ENCODE measurements at places on chromosomes 11 and 22.

DNA sequence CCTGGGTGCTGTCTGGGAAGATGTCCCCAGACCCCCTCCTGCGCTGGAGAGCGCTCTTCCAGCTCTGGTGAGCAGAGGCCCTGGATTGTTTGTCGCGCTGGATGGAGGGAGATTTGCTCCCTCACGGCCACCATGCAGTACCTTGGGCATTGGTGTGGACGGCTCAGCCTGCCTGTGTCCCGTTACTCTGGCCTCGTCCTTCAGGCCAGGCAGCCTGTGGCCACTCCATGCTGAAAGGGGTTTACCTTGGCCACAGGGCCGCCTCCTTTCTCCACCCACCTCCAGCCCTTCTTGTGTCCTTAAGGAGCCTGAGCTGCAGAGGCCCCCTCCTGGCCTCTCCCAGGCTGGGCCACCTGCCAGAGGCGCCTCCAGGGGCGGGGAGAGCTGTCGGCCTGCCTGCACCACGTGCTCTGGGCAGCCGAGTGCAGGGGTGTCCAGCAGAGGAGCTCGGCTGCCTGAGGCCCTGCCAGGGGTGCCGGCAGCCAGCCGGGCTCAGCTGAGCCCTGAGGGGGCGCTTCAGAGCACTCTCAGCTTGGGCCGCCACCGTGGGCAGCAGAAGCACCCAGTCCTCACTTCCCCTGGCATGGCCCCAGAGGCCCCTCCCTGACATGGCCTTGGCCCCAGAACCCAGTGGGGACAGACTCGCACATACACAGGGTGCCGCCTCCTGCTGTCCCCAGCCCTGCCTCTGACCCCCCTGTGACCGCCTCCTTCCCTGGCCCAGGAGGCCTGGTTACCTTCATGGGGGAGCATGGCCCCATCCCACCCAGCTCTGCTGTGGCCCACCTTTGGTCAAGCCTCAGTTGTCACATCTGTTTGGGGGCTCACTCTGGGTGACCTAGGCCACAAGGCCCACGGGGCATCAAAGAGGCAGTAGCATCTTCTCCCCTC lies 3.4 kb downstream of the CCND1 start:
- no peak for DNase-seq

GRCh38 chr11:95245038-95245437 lies 14.0 kb upstream of the SESN3 start:
- no peak for DNase-seq

GRCh38 chr11:15742626-15743519 lies 613.5 kb downstream of the SOX6 start:
- no peak for DNase-seq

GRCh38 chr22:21947040-21948014 lies 5.3 kb downstream of the PPM1F start:
- no peak for DNase-seq

GRCh38 chr11:60194511-60194910 lies 11.6 kb upstream of the MS4A6A start:
- DNase-seq = no peak

- DNase-seq = peak; percentile 48
Measured at GRCh38 chr11:122756417-122756816, 81.9 kb upstream of the CRTAM start.

GRCh38 chr11:93187290-93187689 lies 10.5 kb downstream of the SLC36A4 start:
- DNase-seq = no peak

GRCh38 chr22:36541831-36542411 lies 13.0 kb upstream of the EIF3D start:
- no peak for DNase-seq

- DNase-seq = no peak
Measured at GRCh38 chr11:77440678-77441077, 33.2 kb downstream of the PAK1 start.

DNA sequence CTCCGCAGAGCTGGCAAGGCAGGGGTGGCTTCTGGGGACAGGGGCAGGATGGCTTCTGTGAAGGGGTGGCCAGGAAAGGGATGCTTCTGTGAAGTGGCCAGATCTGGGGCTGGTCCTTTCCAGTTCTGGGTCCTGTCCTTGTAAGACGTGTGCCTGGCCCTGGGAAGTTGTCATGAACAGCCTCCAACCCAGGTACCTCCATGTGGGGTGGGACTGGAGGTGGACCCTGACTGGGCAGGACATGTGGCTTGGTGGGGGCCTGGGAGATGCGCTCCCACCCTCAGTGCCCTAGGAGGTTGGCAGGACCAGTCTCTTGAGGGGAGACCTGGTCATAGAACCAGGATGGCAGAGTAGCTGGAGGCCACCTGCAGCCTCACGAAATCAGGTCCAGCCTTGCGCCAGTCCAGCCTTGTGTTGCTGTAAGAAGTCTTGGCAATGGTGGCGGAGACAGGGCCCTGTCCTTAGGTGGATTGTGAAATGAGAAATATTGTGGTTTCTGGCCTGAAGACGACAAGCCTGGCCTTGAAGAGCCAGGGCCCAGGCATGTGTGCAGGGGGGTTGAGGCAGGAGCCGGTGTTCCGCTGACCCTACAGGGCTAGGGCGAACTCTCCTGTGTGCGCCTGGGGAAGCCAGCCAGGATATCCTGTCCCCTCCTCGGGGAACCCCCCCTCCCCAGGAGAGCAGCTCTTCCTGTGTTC lies 2.6 kb downstream of the KCNQ1 start:
- no peak for DNase-seq

DNA sequence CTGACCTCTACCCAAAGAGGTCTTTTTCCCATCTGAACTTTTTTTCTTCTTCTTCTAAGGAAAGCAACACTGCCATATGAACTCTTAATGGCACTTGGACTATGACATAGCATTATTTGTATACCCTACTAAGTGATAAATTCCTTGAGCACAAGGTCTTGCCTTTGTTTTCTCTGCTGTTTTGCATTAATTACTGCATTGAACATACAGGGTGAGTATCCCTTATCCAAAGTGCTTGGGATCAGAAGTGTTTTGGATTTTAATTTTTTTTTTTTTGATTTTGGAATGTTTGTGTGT lies 48.8 kb downstream of the BID start:
- DNase-seq = no peak

DNA sequence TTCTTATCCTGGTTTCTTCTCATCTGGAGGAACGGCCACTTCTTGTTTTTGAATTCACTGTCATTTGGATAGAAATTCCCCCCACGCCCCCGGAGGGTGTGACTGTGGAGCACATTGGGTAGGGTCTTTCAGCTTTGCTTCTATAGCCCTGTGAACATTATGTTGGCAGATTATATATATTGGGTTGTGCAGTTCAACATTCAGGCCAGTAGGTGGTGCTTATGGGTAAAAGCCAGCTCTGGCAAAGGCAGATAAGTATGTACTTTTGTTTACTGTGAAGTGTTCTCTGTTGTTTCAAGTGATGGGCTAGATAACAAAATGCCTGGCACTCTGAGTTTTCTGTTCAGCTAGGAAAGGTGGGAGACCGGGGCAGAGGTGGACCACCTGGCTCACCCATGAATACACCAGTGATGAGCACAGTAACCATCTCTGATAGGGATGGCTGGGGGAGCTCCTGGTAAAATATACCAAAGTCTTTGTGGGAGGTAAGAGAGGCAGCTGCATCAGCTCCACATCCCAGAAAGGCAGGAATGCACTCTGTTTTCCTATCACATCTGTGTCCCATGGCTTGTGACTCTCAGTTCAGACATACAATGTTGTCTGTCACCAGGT lies 1348.2 kb upstream of the RAG2 start:
- no peak for DNase-seq

- DNase-seq = no peak
Measured at GRCh38 chr22:32603651-32604540, 129.3 kb downstream of the FBXO7 start.

- no peak for DNase-seq
Measured at GRCh38 chr11:17684550-17684949, 34.8 kb upstream of the MYOD1 start.

- DNase-seq = no peak
Measured at GRCh38 chr22:36743591-36744412, 32.1 kb downstream of the IFT27 start.

GRCh38 chr11:86743223-86744118 lies 56.9 kb upstream of the PRSS23 start:
- DNase-seq = no peak

DNA sequence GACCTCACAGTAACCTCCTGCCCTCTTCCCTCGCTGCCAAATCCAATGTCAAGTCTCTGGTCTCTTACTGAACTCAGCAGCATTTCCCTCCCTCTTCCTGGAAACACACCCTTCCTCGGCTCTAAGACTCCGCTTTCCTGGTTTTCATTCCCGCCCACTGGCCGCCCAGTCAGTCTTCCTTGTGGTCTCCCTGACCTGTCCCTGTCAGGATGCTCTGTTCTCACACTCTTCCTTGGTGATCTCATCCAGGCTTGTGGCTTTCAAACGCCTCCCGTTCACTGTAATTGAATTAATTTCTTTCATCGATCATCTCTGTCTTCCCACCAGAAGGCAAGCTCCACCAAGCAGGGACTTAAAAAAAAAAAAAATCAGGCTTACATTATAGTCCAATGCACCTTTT lies 33.5 kb downstream of the MYO18B start:
- DNase-seq = no peak

DNA sequence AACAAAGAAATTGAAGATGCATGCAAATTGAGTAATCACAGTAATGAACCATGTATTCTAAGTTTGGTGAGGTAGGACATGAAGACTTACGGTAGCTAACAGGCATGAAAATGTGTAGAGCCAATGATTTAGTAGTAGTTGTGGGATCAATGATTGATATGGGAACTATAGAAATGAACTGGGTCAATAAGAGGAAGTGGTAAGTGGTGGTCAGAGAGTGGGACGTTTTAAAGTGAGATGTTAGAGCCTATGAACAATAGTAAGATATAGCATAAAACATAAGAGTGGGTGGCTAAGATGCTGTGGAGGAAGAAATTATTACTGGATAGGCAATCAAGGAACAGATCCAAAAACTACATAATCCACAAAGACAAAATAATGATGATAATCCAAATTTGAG lies 45.0 kb downstream of the DLG2 start:
- DNase-seq = no peak

GRCh38 chr11:131108760-131109159 lies 192.5 kb upstream of the SNX19 start:
- no peak for DNase-seq

DNA sequence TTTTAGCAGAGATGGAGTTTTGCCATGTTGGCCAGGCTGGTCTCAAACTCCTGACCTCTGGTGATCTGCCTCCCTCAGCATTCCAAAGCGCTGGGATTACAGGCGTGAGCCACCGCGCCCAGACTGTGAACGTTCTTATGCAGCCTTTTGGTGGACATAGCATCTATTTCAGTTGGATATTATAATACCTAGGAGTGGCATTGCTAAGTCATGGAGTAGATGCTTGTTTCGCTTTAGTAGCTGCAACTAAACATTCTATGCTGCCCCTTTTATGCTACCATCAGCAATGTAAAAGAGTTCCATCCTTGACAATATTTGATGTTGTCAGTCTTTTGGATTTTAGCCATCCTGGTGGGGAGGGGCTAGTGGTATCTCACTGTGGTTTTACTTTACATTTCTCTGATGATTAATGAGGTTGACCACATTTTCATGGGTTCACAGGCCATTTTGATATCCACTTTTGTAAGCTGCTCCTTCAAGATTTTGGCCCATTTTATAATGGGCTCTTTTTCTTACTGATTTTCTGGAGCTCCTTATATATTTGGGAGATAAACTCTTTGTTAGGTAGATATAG lies 16.5 kb upstream of the APOBEC3A start:
- DNase-seq = no peak

GRCh38 chr11:66950112-66950535 lies 8.1 kb downstream of the PC start:
- DNase-seq = no peak

GRCh38 chr11:7591107-7591894 lies 77.5 kb downstream of the PPFIBP2 start:
- DNase-seq = no peak

DNA sequence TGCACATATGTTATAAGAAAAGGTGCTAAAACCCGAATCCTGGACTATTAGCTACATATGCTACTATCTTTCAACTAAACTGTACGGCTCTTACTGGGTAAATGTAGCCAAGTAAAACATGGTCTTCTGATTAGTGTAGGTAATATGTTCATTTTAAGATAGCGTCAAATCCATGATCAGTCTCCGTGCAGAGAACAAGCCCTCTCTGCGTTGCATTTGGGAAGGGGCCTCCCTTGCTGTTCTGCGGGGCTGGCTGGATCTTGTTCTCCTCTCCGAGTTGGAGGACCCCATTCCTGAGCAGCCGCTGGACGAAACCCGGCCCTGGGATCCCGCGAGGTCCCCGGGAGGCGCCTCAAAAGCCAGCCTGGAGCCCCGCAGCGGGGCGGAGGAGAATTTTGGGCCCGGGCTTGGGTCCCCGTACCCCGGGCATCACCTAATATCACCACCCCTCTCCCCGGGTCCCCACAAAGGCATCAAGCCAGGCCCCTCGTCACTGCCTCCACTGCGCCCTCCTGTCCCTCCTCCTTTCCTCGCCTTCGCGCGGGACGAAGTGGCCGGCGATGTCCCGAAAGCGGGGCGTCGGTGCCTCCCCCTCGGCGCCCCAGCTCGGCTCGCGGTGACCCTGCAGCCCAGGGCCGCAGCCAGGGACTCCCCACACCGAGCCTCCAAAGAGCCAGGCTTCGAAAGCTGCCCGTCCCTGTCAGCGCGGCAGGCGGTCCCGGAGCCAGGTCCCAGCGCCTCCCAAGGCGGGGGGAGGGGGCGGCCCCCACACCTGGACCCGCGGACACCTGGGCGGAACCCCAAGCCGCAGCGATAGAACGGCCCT lies 54.5 kb upstream of the FBXO3 start:
- no peak for DNase-seq

DNA sequence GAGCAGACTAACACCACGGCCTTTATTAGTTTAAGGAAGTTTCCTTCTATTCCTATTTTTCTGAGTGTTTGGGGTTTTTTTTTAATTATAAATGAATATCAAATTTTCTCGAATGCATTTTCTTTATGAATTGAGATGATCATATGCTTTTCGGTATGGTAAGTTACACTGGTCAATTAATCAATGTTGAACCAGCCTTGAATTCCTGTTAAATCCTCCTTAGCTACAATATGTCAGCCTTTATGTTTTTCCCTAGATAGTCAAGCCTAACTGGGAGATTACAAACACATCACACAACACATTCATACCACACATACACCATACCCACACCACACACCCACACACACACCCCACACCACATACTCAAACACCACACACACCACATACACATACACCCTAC lies 247.6 kb downstream of the BRD1 start:
- DNase-seq = no peak

DNA sequence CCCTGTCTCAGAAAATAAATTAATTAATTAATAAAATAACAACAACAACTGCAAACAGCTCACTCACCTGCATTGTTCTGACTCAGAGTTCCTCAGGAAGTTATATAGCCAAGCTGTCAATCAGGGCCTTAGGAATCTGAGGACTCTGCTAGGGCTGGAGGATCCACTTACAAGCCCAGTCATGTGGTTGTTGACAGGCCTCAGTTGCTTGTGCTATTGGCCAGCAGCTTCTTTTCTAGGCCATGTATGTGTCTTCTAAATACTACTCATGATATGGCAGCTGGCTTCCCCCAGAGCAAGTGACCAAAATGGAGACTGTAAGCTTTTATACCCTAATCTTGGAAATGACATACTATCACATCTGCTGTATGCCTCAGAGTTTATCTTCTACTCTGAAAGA lies 20.8 kb upstream of the ATP5MG start:
- no peak for DNase-seq

Data from effector memory CD8-positive, alpha-beta T cell (primary cell).